Omental fat pad (tissue), 4 donors: ENCODE measurements at places on chromosomes 7 and 10. TPM values are rescaled to one million over a fixed set of nuclear protein-coding genes. Genes with fewer than 3 reads are reported as not detected.

MAP3K8 gene
- total RNA-seq: 53.6 TPM

PTPN20 gene
- 0.24 TPM for total RNA-seq

- no peak for DNase-seq
Measured at GRCh38 chr10:36194276-36194675, 552.2 kb upstream of the FZD8 start.

- no peak for DNase-seq
Measured at GRCh38 chr7:140384894-140385545, 13.3 kb downstream of the SLC37A3 start.

- DNase-seq: no peak
Measured at GRCh38 chr7:378041-378420, 88.1 kb downstream of the FOXL3 start.

GSTO2 gene
- 0.25 TPM for total RNA-seq

ABCA13 gene
- 0.13 TPM for total RNA-seq

DNA sequence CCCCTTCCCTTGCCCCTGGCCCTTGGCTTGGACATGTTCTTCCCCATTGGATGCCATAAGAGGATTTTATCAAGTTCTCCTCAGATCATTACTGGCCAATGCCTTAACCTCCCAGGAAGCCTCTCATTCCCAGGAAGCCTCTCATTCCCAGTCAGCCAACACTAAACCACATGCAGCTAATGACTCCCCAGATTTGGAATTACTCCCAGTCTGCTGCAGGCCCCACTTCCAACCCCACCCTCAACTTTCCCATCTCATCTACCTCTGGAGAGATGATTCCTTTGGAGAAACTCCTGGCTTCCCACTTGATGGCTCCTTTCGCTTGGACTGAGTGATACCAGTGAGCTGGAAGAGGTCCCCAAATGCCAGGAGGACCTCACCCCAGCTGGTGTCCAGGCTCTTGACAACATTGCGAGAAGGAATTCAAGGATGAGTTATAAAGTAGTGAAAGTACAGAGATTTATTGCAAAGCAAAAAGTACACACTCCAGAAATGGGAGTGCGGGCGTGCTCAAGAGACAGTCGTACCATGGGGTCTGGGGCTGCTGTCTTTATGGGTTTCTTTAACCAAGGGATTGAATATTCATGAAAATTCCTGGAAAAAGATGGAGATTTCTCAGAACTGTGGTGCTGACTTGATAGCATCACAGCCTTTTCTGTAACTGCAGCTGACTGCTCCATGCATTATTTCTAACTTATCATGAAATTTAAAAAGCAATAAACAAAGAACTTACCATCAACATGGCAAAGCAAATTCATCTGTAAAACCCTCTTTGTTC is 117.2 kb upstream of the ADCY1 start:
- no peak for DNase-seq

DNA sequence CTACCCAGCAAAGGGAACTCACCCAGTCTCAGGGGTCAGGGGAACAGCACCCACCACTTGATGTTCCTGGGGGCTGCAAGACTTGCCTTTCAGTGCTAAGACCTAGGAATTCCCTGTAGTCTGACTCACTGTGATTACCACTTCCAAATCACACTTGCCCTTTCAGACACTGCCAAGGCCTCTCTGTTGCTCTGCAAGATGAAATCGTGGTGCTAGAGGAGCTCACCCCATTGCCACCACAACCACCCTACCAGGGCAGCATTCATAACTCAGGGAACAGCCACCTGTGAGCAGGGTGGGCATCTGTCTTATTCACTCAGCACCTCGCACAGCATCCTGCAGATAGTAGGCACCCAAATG is 36.5 kb downstream of the XPNPEP1 start:
- no peak for DNase-seq

DNA sequence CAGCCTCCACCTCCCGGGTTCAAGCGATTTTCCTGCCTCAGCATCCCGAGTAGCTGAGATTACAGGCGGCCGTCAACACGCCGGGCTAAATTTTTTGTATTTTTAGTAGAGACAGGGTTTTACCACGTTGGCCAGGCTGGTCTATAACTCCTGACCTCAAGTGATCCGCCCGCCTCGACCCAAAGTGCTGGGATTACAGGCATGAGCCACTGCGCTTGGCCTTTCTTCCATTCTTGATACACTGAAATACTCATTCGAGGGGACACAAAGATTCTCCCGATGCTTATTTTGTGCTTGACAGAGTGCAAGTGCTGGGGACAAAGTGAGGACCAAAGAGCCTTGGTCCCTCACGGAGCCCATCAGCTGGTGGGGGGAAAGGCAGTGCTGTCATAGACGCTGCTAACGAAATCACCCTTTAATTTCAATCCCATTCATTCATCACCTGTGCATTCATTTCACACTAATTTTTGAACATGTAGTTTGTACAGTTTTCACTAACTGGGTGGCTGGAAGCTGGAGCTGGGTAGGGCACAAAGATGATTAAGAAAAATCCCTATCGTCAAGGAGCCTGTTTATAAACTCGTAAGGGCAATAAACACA is 621 bp upstream of the FAM133B start:
- DNase-seq: no peak

LIPF gene
- total RNA-seq: not detected

- no peak for DNase-seq
Measured at GRCh38 chr10:119812684-119813083, 60.0 kb downstream of the MCMBP start.

- DNase-seq: no peak
Measured at GRCh38 chr7:55787796-55788195, 74.8 kb downstream of the SEPTIN14 start.

DNA sequence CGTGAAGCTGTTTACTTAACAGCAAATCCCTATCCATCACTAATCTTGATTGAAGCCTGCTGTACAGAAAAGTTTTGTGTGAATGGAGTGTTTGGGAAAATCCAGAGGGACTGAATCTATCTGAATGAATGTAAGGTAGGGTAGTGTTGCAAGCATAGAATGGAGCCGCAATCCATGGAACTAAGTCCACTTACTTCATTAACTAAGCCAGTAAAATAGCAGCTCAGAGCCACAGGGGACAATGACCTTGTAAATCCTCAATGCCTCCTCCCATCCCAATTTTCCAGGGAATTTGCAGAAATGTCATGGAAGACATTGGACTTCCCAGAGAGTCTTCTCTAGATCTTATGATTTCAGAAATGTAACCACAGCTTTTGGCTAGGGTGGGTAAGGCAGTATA is 15.2 kb downstream of the TBATA start:
- DNase-seq: no peak

LBX1 gene
- not detected for total RNA-seq

DNA sequence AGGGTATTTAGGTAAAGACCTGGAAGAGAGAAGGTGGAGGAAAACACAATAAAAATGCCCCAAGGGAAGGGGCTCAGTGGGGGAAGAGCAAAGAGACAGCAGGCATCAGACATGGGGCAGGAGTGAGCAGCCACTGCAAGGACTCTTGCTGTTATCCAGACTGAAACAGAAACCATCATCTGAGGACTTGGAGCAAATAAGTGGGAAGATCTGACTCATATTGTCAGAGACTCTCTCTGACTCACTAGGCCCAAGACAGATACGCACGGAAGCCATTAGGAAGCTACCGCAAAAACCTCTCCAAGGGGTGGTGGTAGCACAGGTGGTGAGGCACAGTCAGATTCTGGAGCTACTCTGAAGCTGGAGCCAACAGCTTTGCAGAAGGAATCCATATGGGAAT is 110.7 kb downstream of the RNF32 start:
- no peak for DNase-seq

DNA sequence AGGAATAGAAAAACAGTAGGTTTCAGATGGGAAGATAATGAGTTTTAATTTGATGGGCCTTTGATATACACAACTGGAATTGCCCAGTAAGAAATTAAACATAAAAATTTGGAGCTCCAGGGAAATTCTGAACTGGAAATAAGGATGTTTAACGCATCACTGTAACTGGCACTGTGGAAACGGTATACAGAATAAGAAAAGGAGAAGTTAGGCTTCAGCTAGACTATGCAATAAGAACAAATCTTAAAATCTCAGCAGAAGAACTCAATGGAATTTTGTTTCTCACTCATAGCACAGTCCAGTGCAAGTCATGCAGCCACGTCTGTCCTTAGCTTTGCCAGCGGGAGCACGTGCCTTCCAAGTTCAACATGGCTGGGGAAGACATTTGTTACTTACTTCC is 52.9 kb upstream of the FGL2 start:
- DNase-seq: no peak

DNA sequence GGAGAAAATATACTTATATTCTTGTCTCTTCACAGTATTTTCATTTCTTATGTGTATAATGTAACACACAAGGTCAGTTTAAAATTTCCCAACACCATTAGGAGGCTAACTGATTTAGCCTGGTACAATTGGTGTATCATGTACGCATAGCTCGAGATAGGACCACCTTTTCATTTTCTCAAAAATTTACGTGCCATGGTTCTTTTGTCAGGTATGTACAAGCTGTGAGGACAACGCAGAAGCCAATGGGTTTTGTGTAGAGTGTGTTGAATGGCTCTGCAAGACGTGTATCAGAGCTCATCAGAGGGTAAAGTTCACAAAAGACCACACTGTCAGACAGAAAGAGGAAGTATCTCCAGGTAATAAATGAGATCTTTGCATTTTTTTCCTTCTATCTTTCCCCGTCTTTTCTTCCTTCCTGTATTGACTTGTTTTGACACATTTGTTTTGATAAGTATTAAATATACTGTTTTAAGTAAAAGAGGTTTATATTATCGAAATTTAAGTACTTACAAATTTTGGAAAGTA is 55.0 kb downstream of the TRIM24 start:
- no peak for DNase-seq

- DNase-seq: no peak
Measured at GRCh38 chr10:86370006-86370585, 3.5 kb upstream of the GRID1 start.

DNA sequence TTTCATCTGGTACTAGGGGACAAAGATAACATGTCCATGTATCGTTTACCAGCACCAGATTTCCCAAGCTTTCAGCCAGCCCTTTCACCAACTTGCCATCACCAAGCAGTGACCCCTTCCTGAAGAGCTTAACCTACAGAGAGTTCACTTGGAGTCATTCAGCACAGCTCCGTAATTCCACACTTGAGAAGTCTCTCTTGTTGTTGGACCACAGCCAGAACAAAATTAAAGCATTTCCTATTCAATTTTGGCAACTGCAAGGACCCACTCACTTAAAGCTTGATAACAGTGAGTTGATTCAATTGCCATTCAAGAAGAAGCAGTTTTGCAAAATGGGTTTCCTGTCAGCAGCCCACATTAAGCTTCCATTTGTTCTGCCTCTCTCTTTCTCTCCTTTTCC is 88.5 kb upstream of the LRRTM3 start:
- no peak for DNase-seq

DNA sequence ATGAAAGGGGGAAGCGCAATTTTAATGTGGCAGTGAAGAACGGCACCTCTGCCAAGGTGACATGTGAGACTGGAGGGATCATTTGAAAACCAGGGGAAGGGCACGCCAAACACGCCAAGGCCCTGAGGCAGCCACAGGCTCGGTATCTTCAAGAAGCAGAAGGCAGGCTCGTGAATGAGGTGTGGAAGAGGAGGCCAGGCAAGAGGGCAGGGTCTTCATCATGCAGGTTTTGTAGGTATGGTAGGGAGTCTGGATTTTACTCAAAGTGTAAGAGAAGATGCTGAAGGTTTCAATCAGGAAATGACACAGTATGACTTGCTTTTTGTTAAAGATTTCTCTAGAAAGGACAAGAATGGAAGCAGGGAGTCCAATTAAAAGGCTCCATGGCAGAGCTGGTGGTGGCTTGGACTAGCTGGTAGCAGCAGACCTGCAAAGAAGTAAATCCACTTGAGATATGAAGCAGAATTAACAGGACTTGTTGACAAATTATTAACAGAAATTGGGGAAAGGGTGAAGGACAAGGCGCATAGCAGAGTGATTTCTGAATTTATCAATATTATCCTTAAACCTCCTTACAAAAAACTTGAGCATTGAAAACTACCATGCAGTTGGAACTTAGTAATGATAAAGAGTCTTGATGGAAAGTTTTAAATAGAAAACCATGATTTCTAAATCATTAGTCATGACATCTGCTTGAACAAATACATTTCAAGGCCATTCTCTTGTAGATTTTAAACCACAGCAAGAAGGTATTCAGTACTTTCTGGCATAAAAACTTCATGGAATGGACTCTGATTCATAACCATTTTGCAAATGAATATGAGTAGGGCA is 70.4 kb downstream of the COA1 start:
- DNase-seq: no peak

GRCh38 chr10:132021504-132022143 is 39.9 kb upstream of the BNIP3 start:
- no peak for DNase-seq

PIP gene
- total RNA-seq: not detected

MKI67 gene
- total RNA-seq: 1.3 TPM

GRCh38 chr7:134823400-134823799 is 44.0 kb downstream of the CALD1 start:
- DNase-seq: no peak

GRCh38 chr10:124301736-124302135 is 117.0 kb downstream of the OAT start:
- DNase-seq: no peak

DNA sequence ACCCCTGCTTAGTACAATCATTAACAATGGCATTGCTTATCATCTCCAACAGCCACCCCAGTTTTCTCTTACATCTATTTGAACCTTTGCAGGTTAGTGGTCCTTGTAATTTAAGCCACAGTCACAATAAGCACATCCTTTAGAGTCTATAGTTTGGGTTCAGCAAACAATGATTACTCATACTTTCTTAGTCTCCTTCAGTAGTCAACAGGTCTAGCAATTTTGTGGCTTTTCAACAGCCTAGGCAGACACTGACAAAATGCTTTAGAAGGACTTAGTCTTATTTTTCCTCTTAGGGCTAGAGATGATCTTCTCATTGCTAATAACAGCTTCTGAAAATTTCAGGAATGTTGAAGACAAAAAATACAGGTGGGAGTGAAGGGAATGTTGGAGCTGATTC is 32.3 kb upstream of the FAM204A start:
- no peak for DNase-seq

DNA sequence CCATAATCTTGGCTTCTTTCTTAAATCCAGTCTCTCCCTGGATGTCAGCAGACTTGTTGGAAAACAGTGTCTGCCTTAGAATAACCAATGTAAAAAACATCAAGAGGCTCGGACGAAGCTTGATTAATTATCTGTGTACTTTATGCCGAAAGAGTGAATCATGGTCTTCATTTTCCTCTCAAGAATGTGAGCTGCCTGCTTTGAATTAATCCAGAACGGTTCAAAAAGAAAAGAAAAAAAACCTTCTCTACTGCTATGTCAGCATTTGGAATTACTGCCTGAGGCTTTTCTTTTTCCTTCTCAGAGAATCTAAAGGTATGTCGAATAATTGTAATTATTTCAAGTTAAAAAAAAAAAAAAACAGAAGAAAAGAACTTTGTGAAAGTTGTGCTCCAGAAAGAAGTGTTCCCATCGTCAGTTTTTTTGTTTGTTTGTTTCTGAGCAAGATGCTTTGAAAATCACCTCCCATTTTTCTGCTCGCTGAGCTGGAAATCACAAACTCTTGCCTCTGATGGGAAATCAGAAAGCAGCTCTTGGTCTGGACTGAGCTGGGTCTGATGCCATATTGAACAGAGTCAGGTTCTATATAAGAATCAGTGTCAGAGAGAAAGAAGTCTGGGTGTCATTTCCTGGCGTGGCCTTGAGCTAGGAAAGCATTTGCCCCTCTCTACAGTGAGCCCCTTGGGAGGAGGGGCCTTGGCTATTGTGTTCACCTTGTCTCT is 20.2 kb downstream of the PLPP4 start:
- DNase-seq: no peak

GRCh38 chr7:40922316-40922670 is 780.6 kb downstream of the INHBA start:
- no peak for DNase-seq

- no peak for DNase-seq
Measured at GRCh38 chr10:28963539-28964221, 286.4 kb downstream of the BAMBI start.

TBX20 gene
- total RNA-seq: not detected
